ENCODE measurements at places on chromosomes 3 and 15.

DNA sequence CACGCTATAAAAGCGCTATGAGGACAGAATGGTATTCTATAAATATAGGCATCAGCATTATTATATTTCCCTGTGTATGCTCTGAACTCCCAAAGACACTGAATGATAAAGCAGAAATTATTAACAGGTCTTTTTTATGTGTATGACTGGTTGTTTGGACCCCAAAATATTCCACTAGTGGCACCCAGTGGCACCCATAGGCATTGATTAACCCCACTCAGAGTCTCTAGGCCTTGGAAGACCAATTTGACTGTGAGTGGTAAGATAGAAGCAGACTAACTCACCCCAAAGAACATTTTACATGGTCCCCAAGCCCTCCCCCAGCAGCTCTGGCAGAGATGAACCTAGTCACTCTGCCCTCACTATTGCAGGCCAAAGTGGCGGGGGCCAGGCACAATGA lies 45.4 kb upstream of the UBE2E1 start:
- DNase-seq, result no peak

- no peak for DNase-seq
These were observed 854 bp downstream of the CLEC3B start for GRCh38 chr3:45026957-45027356.

DNA sequence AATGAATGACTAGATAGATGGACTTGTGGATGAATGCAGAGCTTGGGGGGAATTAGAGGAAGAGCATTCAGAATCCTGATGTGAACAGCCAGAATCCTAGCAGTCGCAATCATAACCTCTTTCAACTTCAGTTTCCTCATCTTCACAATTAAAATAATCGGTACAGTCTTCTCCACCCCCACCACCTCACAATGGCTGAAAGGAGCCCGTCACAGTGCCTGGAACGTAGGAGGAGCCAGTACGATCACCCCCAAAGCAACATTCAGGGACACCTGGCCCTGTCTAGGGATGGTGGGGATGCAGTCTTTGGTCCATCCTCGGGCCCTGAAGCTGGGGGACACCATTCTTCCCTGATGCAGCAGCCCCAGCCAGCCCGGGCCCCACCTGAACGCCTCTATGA lies 80.4 kb upstream of the RPL32 start:
- no peak for DNase-seq

DNA sequence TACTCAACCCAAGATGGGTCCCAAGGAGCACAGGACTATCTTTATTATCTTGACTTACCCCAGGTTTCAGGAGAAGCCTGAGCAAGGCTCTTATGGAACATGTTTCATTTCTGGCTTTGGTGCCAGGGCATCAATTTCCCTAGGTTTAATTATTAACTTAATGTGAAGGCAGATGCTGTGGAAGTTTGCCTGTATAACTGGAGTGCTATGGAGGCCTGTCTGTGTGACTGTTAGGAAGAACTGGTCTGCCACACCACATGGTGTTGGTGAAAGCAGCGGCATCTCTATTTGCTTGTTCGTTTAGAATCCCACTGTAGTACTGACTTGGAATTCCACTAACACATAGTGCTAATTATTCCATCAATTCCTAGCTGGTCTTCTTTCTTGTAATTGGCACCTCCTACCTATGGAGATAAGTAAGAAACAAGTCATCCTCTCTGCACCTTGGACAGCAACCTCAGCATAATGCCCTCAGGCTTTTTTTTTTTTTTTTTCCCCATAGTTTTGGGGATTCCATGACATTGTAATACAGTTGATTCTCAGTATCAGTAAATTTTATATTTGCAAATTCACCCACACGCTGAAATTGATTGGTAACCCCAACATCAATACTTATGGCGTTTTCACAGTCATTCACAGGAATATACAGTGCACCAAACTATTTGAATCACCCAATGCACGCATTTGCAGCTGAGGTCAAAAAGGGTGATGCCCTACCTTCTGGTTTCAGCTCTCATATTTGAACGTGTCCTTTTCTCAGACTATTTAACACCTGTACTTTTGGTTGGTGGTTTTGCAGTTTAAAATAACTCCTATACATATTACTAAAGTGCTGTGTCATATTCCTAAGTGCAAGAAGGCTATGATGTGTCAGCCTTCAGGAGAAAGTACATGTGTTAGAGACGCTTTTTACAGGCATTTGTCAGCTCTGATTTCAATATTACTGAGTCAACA lies 772.8 kb upstream of the LMCD1 start:
- DNase-seq, result no peak

DNA sequence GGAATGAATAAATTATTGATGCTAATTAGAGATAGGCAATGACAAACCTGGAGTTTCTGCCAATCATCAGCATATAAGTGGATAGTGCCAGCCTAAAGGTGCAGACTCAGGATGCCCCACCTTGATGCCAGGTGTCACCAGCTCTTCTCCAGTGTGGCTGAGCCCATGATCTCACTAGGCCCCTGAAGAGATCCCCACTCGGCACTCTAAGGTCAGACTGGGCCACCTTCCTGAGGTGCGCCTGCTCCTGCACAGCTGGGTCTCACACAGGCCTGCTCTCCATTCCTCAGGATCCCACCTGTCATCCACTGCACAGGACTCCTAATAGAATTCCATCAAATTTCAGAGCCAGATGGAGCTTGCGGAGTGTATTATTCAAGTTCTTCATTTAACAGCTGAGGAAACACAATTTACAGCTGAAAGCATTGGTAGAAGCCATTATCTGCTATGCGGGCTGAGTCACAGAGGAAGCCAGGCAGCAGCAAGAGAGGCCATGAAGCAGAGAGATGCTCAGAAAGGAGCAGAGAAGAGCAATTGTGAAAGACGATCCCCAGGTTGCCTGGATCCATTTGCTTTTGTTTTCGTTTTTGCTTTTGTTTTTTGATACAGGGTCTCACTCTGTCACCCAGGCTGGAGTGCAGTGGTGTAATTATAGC lies 25.1 kb upstream of the FSTL1 start:
- no peak for DNase-seq

DNA sequence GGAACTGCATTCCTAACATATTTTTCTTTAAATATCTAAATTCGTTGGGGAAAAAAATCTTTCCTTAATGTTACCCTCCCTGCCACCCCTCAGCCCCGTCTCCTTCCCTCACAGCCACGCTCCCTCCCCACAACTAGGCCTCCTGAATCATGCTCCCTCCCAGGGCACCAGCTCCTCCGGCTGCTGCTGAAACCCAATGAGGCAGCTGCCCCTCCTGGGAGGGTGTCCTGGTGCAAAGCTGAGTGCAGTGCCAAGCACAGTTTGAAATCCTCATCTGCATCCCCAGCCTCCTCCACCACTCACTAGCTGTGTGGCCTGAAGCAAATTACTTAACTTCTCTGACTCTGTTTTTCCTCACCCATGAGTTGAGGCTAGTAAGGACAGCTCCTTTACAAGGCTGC lies 2.7 kb upstream of the NR2E3 start:
- no peak for DNase-seq

- no peak for DNase-seq
These were observed 50.0 kb downstream of the PRKAR2A start for GRCh38 chr3:48797626-48798025.

DNA sequence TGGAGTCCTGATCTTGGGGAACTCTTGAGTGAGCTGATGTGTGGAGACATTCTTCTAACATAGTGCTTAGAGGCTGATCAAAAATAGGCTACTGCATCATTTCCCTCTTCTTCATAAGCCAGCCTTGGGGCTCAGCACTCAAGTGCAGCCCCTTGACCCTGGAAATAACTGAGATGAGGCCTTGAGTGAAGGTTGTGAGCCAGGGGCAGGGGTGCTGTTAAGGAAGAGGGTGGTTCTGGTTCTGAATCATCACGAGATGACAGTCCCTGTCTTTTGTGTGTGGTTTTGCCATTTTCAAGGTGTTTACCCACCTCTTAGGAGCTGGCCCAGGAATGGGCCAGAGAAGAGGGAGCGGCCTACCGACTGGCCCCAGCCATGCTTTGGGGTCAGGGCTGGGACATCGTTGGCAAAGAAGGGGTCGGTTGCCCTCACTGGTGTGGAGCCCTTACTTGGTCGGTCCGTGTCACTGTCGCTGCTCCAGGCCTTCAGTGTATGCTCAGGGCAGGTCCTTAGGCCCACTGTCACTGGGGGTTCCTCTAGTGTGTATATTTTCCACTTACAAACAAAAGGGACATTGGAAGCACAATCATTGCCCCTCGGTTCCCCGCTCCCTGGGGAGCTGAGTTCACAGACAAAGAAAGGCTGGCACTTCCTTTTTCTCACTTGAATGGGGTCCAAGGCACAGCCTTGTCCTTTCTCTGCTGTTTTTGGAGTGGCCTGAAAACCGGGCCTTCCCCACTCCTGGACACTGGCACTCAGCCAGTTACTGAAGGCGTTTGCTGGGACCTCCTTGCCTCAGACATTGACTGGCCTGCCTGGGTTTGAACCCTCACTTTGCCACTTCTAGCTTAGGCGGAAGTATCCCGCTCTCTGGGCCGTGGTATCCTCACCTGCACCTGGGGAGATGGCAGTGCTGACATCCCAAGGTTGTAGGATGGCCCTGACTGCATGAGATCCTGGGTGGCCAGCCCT lies 46.6 kb downstream of the SLC6A6 start:
- DNase-seq, result no peak

DNA sequence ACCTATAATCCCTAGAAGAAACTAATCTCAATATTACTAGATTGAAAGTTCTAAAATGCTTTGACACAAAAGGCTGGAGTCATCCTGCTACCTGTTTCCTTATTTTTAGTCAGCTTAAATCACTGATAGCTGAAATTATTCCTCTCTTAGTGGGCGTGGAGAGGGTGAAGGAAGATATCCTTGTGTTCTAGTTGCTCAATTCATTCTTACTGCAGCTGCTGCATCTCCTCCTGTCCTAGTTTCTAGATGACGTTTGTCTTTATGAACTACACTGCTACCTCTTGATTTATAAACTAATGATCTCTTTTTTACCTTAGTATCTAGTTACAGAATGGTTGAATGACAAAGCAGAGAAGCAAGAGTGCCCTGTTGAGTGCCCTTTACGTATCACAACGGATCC lies 50.7 kb downstream of the SETD5 start:
- no peak for DNase-seq

GRCh38 chr3:157159037-157159761 lies 748 bp downstream of the CCNL1 start:
- DNase-seq, result peak; percentile 73

- no peak for DNase-seq
These were observed 185.5 kb upstream of the GPR149 start for GRCh38 chr3:154615471-154615870.

- DNase-seq, result no peak
These were observed 54.3 kb downstream of the PDE8A start for GRCh38 chr15:85035980-85036379.
